ENCODE measurements at places on chromosomes 1 and 21.

- no peak for DNase-seq
These were observed 444.7 kb downstream of the CAMTA1 start for GRCh38 chr1:7229696-7230631.

DNA sequence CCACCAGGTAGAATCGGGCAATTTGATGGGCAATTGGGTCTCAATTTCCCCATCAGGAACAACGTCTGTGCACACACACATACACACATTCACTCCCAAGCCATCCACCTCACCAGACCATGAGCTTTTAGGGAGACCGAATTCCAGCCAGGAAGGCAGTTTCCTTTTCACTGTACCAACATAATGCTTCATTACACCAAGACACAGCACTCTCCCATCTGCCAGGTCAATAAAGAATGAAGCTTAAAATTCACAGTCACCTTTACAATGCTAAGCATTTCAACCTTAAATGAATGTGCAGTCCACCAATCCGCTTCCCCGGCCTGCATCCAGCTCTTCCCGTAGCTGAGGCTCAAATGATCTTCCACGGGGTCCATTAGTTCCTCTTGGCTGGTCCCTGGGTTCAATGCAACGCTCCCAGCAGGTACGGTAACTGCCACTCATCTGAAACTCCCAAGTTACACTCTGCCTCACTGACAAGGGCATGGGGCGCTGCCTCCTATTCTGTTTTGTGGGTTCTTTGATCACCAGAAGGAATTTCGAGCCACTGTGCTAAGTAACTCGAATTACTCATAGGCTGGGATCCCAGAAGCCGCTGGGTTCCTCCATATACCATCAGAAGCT is 105.0 kb downstream of the SIM2 start:
- DNase-seq = no peak

- DNase-seq = no peak
These were observed 130.5 kb downstream of the DISC1 start for GRCh38 chr1:231757101-231757404.

- DNase-seq = no peak
These were observed 149.4 kb downstream of the TRABD2B start for GRCh38 chr1:47847763-47848162.

DNA sequence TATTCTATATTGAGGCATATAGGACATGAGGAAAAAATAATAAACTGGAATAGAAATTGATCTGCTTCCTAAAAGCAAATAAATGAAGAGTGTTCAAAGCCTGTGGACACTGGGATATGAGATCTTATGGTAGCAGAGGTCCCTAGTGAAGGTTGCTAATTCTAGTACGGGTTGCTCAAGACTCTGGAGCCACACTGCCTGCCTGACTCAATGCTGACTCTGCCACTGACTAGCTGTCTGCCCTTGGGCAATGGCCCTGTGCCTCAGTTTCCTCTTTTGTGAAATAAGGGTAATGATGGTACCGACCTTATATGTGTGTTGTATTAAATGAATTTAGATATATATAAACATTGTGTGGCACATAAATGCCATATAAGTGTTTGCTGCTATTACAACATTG is 59.0 kb upstream of the C1orf53 start:
- no peak for DNase-seq

DNA sequence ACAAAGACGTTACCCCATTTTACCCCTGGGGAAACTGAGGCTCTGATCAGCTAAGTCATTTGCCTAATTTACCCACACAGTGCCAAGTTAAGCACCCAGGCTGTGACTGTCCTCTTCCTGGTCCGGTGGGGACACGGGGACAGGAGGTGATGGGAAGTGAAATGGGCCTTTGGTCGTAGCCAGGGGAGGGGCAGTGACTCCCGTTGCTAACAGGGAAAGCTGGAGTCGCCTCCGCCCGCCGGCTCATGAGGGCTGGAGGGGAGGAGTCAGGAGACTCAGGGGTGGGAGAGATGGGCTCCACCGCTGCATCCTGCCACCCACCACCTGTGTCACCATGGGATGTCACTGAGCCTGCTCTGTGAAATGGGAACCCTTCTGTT is 139.3 kb downstream of the PGBD5 start:
- DNase-seq = no peak

Measured in iris pigment epithelial cell (primary cell).